Activated T-helper 2 cell treated with anti-CD3 and anti-CD28 coated beads, Interferon-gamma antibody, Interleukin-2, Interleukin-4, amounts not matched to agents 10 μg/mL and 5 μg/mL and 100 μg/mL, durations not matched to agents 14 hours and 24 hours and 36 hours (primary cell): ENCODE measurements at places on chromosomes 12 and 14. TPM values are rescaled to one million over a fixed set of nuclear protein-coding genes. Genes with fewer than 3 reads are reported as not detected.

GRCh38 chr14:99389174-99389826 lies 91.4 kb downstream of the SETD3 start:
- no peak for DNase-seq
- H3K4me1 ChIP-seq: no peaks in the 10 kb centered on the region
- H3K27ac ChIP-seq: no peak overlapping the region
- H3K4me3 ChIP-seq: no peak overlapping the region

- no peak overlapping the region for H3K27ac ChIP-seq
- DNase-seq: no peak
Observed at GRCh38 chr12:15045451-15045850, 72.6 kb downstream of the PDE6H start.

- H3K27ac ChIP-seq: no peak overlapping the region
- no peak for DNase-seq
- H3K4me3 ChIP-seq: no peak overlapping the region
- no peaks in the 10 kb centered on the region for H3K4me1 ChIP-seq
Observed at GRCh38 chr12:127025545-127025944, 1241.4 kb upstream of the TMEM132C start.

- no peaks in the 10 kb centered on the region for H3K27me3 ChIP-seq
- no peak overlapping the region for H3K4me3 ChIP-seq
- DNase-seq: no peak
- H3K36me3 ChIP-seq: no peaks in the 10 kb centered on the region
- no peaks in the 10 kb centered on the region for H3K4me1 ChIP-seq
Observed at GRCh38 chr12:66537876-66538275, 141.0 kb downstream of the GRIP1 start.

Gene PPFIA2
- not detected in 2 replicates for total RNA-seq
